Frontal cortex (tissue), 4 donors: ENCODE measurements at places on chromosomes 6 and 20.

DNA sequence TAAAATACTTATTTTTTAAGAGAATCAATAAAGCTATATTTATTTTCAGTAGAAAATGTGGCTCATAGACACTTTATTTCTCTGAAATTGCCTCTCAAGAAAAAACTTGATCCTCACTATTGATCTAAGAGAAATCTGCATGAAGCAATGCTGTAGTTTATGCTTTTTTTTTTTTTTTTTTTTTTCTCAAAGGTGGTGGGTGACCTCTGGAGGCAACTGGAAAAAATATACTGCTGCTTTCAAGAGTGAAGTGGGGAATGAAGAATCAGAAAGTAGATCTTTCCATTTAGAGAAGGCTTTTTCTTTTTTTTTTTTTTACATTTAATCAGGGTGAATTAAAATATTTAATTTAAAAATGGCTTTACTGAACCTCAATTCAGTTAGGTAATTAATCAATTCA is 169.3 kb downstream of the SLC16A10 start:
- DNase-seq, result no peak

DNA sequence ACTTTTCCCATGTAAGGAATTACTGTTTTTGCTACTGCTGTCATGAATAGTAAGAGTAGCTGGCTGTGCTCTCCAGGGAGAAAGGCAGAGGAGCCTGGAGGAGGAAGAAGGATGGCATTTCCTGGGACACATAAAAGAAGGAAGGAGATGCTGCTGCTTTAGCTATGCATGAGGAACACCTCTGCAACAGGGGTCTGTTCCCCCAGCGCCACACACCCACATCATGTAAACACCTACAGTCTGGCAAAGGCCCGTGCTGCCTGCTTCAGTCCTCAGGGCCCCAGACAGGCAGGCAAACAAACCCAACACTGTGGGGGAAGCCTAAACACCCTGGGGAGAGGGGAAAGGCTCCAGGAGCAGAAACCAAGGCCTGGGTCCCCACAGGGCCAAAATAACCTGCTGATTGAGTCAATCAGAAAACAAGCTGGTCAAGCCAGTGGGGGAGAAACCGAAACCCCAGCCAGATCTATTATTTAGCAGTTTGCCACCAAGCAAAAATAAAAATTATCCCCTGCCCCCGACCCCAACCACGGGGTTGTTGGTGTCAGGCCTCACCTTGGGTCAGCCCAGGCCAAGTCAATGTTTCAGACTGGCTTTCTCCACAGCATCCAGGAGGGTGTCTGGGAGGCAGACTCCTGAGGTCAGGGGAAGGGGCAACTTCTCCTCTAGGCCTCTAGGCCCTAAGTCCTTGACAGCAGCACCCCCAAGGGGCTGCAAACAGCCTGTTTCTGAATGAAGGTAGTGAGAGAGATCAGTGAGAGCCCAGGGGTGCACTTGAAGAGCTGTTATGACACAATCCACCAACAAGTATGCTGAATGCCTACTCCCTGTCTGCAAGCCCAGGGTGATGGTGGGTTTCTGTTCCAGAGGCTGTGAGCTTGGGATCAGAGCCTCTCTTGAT is 34.6 kb upstream of the SCUBE3 start:
- DNase-seq, result no peak

DNA sequence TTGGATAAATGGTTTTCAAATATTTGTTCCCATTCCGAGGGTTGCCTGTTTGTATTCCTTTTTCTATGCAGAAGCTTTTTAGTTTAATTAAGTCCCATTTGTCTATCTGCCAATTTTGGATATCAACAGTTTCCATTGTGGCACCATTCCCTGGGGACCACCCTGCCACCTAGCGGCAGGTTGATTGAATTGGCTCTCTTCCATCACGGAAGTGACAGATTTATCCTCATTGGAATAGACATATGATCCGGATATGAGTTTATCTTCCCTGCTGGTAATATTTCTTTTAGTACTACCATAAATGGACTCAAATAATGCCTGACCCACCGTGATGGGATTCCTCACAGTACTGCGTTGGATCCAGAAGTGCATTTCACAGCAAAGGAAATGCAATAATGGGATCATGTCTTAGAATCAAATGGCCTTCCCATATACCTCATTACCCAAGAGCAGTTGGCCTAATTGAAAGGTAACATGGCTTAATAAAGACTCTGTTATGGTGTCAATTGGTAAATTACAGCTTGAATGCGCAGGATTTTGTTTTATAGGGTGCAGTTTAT is 327.0 kb downstream of the BMP2 start:
- DNase-seq, result no peak

DNA sequence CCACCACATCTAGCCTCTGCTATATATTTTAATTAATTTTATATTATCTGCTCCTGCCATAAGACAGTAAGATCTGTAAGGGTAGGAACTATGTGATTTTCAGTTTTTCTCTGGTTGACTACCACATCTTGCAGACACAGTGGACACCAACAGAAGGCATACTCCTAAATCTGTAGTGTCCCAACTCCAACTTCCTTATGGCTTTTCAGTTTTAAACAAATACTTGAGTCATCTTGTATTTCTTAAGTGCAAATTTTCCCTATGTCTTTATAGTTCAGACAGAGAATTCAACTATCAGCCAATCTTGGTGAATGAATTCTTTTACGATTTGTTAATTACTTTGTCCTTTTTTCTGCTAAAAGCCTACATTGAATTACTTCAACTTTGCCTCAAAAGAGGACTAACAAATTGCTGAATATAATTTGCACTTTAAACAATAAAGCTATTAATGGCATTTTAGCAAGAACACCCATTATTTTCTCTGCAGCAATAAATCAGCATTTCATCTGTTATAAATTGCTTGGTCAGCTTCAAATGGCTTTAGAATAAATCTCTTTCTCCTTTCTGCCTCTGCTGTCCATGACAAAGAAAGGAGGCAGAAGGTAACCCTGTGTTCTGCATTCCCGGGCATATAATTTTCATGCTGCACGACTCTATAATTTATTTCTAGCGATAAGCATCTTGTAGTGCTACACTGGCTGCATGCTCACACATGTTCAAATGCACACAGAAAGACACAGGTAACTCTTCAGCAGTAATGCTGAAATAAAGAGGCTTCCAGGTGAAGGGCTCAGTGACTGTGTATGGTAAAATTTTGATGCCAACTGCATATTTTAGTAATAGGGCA is 144.8 kb downstream of the BACH2 start:
- DNase-seq, result no peak
